ENCODE measurements at places on chromosomes 2 and 18.

DNA sequence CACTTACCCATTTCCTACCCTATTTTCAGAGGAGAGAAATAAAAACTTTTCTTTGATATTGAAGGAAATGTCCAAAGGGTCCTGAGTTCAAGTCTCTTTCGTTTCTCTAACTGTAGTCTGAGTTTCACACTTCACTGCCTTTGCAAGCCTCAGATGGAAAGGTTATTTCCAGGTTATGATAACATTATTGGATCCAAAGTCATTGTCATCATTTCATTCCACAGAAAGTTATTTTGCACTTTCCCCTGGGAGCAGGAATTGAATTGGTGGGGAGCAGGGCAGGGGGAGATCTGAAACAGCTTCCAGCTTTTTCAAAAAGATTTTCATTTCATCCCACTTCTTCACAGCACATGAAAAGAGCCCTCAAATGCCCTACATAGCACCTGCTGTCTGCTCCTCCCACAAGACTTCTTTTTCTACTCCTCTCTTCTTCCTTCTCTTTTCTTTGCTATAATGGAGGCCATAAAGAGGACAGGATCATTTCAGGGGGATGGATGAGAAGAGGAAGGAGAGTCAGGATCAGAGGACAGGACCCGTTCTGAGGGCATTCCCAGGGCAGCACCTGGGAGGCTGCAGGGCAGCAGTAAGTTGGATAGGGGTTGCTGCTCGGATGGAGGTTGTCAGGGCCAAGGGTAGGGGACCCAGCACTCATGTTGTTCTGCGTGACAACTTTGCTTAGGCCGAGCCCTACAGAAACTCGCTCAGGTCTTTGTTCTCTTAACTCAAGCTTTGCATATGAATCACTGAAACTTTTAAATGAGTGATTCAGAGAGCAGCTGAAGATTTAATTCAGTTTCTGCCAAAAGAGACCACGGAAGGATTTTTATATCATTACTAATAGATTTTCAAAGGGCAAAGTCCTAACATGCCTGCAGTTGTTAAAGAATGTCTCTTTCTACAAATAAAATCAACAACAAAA lies 11.4 kb upstream of the GALNT5 start:
- no peak for DNase-seq

- no peak for DNase-seq
These were observed 28.2 kb upstream of the YWHAQ start for GRCh38 chr2:9658972-9659371.

DNA sequence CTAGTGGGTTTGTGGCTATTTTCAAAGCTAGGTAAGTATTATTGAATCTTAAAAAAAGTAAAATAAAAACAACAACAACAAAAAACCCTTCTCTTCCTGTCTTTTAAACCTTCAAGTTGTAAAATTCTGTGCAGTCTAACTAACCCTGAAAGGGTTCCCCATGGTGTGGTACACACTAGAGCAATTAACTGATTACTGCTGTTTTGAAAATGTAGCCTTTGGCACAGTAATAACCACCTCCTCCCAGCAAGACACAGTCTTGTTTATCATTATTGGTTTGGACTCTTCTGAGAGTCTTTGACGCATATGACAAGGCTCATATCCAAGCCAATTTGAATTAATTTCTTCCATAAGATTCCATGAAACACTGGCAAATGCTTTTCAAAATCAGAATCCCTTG lies 2184.6 kb upstream of the PIK3C3 start:
- DNase-seq, result no peak

GRCh38 chr2:216242365-216242764 lies 129.9 kb downstream of the MARCHF4 start:
- no peak for DNase-seq

- no peak for DNase-seq
These were observed 36.4 kb downstream of the RAMP1 start for GRCh38 chr2:237895544-237896506.

Data from glomerular endothelial cell (primary cell).